ENCODE measurements at places on chromosomes 6 and 20.

GRCh38 chr6:81731814-81732213, 20.7 kb downstream of the TENT5A start:
- DNase-seq, result no peak

GRCh38 chr6:31737315-31737990, 1.1 kb upstream of the CLIC1 start:
- peak; percentile 23 for DNase-seq

DNA sequence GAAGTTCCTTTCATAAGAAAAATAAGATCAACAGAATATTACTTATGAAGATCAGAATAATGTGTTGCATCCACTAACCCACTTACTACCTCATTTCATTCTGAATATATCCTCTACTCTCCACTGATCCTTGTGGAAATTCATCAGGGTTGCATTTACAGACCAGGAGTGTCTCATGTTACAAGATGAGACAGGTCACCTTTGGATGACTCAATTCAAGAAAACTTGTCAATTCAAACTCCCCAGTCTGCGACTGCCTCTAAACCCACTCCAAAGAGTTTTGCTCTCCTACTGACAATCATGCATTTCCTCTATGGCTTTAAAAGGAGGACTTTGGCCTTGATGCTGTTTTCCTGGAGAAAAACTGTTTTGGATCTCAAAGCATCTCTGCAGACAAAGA, 68.4 kb downstream of the ID4 start:
- no peak for DNase-seq

DNA sequence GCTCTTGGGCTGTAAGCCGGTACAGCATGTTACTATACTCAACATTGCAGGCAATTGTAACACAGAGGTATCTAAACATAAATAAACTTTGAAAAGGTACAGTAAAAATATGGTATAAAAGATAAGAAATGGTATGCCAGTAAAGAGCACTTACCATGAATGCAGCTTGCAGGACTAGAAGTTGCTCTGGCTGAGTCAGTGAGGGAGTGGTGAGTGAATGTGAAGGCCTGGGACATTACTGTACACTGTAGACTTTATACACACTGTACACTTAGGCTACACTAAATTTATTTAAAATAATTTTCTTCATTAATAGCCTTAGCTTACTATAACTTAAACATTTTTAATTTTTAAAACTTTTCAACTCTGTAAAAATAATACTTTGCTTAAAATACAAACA, 37.8 kb upstream of the ANKEF1 start:
- no peak for DNase-seq

DNA sequence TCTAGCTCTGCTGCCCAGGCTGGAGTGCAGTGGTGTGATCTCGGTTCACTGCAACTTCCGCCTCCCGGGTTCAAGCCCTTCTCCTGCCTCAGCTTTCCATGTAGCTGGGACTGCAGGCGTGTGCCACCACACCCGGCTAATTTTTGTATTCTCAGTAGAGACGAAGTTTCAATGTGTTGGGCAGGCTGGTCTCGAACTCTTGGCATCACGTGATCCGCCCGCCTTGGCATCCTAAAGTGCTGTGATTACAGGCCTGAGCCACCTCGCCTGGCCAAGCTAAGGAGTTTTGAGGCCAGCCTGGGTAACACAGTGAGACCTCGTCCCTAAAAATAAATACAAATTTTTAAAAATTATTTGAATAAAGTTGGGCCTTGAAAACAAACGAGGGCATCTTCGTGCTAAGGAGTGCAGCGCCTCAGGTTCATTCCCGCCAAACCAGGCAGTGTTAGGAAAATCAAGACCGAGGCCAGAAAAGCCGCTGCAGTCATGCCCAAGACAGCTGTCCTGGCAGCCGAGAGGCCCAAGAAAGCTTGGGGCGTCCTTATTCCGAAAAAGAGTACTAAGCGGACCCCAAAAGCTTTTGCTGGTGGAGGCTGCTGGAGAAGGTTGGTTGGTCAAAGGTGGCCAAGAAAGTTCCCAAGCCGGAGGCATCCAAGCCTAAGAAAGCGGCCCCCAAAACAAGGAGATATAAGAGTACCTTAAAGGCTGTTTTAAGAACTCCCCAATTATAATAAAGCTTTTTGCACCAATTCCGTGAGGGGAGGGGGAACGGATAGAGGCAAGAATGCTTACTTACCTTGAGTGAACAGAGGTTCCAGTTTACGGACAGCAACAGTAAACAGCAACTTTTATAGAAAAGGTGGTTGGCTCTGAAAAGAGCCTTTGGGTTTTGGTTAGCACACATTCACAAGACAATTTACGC, 109.0 kb downstream of the HFE start:
- DNase-seq, result no peak

- peak; percentile 68 for DNase-seq
Measured at GRCh38 chr6:30483677-30484279, 5.5 kb upstream of the HLA-E start.

DNA sequence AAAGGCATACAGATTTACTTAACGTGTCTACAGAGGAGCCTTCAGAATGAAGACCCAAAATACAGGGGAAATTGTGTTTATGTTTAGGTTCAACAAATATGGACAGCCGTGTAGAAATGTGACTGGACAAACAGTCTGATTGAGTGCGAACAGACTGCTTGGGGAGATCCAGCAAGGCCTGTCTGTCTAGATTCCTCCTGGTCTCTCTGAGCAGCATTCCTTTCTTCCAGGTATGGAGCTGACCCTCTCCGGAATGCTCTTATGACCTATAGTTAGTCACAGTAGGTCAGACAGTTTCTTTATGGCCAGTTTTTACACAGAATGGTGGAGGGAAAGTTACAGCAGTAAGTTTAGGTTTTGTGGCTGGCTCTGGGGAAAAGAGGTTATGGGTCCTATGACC, 9.0 kb downstream of the RIN2 start:
- no peak for DNase-seq

- no peak for DNase-seq
Measured at GRCh38 chr6:112298021-112298745, 43.8 kb upstream of the LAMA4 start.

GRCh38 chr20:45575931-45576330, 3.2 kb downstream of the WFDC8 start:
- DNase-seq, result no peak

- no peak for DNase-seq
Measured at GRCh38 chr6:163729127-163729872, 314.8 kb downstream of the QKI start.

GRCh38 chr6:121460170-121460569, 24.7 kb downstream of the GJA1 start:
- DNase-seq, result no peak

GRCh38 chr6:128365520-128366160, 154.8 kb downstream of the PTPRK start:
- DNase-seq, result no peak

- no peak for DNase-seq
Measured at GRCh38 chr6:5504078-5504477, 242.8 kb downstream of the FARS2 start.

DNA sequence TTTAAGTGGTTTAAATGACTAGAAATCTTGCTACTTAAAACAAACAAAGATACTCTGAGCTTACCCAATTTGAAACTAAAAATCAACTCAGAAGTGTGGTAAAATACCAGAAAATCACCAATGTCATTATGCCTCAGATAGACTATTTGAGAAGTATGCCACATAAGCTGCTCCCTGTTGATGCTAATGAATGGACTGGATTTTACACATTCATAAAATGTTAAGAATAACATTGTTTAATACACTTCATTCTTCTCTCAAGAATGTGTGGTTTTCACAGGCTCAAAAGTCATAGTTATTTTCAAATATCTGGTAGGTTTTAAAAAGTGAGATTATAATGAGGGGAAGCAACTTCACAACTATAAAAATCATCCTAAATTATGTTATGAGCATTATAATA, 170.6 kb downstream of the TASP1 start:
- no peak for DNase-seq

- DNase-seq, result no peak
Measured at GRCh38 chr20:35290186-35290886, 1.9 kb downstream of the FAM83C start.

DNA sequence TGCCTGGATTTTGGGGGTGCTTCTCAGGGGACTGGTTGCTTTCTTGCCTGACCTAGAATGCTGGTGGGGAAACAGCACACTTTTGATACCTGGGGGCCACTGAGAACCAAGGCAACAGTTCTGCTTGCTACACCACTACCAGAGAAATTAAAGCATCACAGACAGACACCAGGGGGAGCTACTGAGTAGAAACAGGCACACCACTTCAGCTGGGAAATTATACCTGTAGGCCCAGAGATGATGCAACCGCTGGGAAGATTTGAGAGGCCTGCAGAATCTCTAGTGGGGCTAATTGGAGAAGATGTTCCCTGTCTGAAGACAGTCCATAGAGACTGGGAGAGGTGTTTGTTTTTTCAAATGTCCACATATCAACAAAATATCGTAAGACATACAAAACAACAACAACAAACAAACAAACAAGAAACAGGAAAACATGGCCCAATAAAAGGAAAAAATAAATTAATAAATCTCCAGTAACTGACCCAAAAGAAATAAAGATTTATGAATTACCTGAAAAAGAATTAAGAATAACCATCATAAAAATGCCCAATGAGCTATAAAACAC, 129.4 kb upstream of the RIN2 start:
- DNase-seq, result no peak

- DNase-seq, result no peak
Measured at GRCh38 chr20:3543901-3544507, 73.2 kb downstream of the ATRN start.

DNA sequence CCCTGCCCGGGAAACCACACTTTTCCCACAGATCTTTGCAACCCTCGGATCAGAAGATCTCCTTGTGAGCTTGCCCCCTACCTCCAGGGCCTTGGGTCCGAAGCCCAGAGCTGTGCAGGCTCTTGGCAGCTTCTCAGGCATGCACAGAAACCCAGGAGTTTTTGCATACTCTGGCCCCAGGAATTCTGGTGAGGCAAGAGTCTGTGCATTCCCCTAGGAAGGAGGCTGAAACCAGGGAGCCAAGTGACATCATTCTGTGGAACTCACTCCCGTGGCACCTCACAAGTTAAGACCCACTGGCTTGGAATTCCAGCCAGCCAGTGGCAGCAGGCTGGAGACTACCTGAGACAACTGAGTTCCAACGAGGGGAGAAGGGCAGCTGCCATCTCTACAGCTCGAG, 100.1 kb downstream of the TNFRSF21 start:
- no peak for DNase-seq

GRCh38 chr20:15317546-15318232, 980.3 kb upstream of the FLRT3 start:
- DNase-seq, result no peak

All from heart right ventricle (tissue), 16 donors.